Activated T-helper 17 cell treated with anti-CD3 and anti-CD28 coated beads, Interleukin-2, amount 50 U/mL, for 72 hours (primary cell): ENCODE measurements at places on chromosomes 12 and 14. TPM values are rescaled to one million over a fixed set of nuclear protein-coding genes. Genes with fewer than 3 reads are reported as not detected.

The RHEBL1 gene
- total RNA-seq: 19.3 TPM

GRCh38 chr12:69821456-69822159, 3.4 kb upstream of the MYRFL start:
- no peak for ATAC-seq

GRCh38 chr12:12716793-12717585, at the start of gene CDKN1B:
Gene CDKN1B, plus strand, starts transcription at chr12:12717368. Its CDS starts 472 bp downstream, at chr12:12717840.
- peak; percentile 55 for ATAC-seq

The TAS2R7 gene
- total RNA-seq: not detected

The NEUROD4 gene
- total RNA-seq: not detected

The TRIM9 gene
- total RNA-seq: 1.2 TPM

The DAO gene
- total RNA-seq: not detected

DNA sequence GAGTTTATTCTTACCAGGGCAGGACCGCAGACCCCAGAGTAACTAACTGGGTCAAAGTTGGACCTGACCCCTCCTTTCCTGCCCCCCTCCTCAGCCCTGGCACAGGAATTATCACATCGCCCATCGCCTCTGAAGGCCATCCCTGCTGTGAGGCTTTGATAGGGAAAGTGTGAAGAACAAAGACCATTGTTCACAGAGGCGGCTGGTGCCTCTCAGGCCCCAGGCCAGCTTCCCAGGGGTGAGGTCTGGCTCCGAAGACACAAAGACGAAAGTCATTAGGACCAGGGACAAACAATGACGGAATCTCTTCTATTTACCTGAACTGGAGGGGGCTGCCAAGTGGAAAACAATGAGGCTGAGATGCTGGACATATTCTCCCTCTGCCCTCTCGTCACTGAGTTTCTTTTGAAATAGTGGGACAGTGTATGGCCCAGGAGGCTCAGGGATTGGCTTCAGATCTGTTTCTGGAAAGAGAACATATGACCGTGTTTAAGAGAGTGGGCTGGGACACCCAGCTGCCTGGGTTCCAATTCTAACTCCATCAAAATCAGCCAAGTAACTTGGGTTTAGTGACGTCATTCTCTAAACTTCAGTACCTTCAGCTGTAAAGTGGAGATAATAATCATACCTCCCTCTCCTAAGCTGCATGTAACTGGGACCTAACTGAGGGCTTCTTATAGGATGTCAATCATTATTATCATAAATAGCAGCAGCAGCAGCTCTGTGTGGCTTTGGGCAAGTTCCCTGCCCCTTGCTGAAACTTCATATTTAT, 769.4 kb downstream of the MED13L start:
- ATAC-seq: no peak

DNA sequence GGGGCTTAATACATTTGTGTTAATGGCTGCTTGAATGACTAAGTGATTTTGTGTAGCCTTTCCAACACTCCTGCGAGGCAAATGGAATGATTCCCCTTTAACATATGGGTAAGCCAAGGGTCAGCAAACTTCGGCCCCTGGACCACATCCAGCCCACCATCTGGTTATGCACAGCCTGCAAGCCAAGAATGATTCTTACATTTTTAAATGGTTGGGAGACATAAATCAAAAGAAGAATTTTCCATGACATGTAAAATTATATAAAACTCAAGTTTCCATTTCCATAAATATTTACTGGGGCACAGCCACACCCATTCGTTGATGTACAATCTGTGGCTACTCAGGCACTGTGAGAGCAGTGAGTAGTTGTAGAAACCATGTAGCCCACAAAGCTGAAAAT, 9.0 kb downstream of the SLC8B1 start:
- no peak for ATAC-seq

The ACSS3 gene
- total RNA-seq: not detected

DNA sequence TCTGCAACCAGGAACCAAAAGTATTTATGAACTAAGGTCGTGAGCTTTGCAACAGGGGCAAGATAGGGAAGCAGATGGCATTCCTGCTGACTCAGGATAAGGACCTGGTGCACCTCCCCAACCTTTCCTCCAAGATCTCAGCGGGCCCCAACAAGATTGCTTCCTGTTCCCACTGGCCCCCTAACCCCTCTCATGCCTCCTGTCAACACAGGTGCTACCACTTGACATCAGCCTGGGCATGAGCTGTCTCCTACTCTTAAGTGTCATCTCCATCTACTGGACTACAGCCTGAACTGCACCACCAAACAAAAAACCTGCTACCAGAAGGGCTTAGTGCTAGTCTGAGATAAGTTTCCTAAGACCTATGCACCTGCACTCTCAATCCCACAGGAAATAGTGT, 32.7 kb downstream of the MED6 start:
- peak; percentile 34 for ATAC-seq

DNA sequence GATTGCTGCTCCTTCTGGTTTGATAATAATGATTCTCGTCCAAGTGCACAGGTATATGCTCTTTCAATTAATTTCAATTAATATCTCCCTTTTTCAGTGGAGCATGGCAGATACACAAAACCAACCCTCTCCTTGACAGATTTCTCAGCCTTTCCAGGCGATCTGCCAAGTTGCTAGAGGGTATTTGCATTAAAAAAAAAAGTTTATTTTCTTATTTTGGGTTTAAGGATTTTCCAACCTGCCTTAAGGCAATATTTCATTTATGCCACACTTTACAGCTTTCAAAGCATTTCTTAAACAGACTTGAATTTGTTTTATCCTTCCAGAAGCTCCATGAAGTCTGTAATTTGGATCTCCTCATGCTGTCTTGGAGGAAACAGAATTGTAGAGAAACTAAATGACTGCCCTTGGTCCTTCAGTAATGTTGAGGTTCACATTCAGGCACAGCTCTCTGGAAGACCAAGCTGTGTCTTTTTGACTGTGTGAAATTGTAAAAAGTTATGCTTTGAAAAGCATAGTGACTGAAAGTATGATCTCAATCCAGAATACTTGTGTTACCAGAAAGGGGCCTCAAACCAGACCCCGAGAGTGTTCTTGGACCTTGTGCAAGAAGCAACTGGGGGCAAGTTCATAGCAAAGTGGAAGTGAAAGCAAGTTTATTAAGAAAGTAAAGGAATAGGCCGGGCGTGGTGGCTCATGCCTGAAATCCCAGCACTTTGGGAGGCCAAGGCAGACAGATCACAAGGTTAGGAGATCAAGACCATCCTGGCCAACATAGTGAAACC, 2.3 kb downstream of the DGLUCY start:
- ATAC-seq: peak; percentile 1

DNA sequence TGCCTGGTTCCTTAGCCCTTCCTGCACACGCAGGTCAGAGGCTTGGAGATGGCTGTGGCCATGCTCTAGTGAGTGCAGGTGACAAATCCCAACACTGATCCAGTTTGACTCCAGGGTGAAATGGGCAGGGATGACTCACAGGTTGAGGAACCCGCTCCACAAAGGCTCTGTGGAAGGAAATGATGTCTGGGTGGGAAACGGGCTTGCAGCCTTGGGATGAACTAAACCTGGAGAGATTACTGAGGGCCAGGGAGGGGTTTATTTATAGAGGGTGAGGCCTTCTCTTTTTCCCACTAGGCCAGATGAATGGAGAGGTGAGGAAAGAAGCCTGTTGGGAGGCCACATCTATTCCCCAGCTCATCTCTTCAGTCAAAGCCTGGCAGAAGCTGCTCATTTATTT, 29.3 kb upstream of the EMP1 start:
- no peak for ATAC-seq

The DDX24 gene
- total RNA-seq: 241 TPM

The TDRD9 gene
- 0.95 TPM for total RNA-seq

GRCh38 chr12:108955225-108955835, 65.5 kb downstream of the SVOP start:
- no peak for ATAC-seq

- ATAC-seq: no peak
Measured at GRCh38 chr12:1006255-1006654, 15.2 kb downstream of the ERC1 start.

DNA sequence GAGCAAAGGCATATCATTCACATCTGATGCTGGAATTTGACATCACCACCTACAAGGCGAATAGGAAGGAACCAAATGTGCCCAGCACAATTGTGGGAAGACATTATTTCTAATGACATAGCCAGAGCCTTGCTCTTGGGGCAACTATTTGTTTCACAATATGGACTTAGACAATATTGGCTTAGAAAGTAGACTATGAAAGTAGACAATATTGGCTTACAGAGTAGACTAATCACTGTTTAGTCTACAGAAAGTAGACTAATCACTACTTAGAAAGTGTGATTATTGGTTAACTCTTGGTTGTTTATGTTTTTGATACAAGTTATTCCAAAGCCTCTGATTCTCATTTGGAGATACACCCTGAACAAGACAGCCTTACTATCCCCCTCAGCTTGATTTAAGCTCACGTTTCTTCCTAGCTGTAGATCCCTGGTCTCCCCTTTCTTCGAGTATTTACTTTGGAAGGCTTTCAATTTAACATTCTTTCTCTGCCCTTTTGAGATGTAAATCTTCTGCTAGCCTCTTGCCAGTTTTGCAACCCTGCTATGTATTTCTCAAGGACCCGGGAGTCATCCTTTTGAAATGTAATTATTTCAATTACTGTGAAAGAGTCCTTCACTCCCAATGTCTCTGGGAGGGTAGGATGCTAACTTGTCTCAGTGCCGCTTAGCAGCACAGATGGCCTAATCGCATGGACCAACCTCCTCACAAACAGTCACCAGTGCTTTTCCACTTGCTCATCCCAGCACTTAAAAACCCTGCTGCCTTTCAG, 843.2 kb downstream of the GALC start:
- ATAC-seq: no peak

GRCh38 chr12:125172231-125172850, 107.1 kb downstream of the AACS start:
- no peak for ATAC-seq

The KRT85 gene
- total RNA-seq: not detected

The RNASE7 gene
- total RNA-seq: not detected

- no peak for ATAC-seq
Measured at GRCh38 chr12:112916270-112916669, 9.5 kb downstream of the OAS1 start.

DNA sequence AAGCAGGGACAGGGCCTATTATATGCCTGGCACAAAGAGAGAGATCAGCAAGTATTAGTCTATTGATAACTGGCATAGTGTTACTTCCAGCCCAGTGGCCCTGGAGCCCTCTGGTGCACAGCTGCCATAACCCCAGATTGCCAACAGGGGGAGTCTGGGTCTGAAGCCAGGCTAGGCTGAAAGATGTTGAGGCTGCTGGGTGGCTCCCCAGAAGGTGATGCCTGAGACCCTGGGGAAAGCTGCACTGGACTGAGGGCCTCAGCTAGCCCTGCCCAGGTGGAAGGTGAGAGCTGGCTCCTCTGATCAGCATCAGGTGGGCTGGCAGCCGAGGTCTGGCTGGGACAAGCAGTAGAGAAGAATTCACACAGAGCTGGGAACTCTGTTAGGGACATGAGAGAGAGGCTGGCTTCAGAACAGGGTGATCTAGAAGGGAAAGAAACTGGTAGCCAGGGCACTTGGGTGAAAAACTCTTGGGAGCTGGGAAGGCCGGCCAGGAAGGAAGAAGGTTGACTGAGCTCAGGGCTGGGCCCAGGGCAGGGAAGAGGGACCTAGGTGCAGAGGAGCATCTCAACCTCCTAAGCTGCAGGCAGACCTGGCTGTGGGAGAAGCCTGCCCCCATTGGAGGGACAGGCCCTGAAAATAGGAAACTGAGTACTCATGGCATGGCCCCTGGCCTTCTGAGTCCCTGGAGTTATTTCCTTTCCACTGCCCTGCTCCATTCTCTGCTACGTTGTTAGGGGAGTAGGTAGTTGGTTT, 3.9 kb downstream of the GZMH start:
- peak; percentile 78 for ATAC-seq
